ENCODE measurements at places on chromosomes 16 and 17.

DNA sequence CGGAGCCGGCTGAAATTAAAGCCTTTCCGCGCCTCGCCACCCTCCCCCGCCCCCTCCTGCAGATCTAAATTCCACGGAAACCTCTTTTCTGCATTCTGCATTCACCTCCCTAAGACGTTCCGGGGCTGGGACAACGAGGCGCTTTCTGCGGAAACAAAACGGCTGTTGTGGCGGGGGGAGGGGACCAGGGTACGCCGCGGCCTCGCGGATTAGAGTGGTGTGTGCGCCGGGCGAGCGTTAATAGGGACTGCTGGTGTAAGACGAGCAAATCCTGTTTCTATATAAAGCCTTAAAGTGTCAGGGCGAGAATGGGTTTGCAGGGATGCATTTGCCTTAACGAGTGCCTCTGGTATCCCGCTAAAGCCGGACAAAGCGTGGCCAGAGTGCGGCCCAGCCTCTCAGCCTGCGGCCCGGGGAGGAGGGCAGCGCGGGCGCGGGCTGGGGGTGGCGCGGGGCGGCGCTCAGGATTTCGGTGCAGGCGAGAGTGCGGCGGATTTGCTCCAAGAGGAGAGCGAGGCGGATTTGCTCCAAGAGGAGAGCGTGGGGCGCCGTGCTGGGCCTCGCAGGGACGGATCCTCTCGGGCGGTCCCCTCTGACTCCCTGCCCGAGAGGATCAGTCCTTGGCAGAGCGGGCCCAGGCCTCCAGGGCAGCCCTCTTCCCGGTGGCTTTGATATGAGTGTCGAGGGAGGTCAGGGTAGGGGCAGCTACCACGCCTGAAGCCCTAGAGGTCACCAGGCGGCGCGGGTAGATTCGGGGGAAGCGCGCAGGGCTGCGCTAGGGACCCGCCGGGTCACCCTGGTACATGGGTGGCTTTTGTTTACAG lies 5.1 kb downstream of the BAHCC1 start:
- peak overlapping the region; percentile 87 for H3K27ac ChIP-seq
- peak overlapping the region; percentile 65 for H3K4me3 ChIP-seq
- no peaks in the 10 kb centered on the region for H3K27me3 ChIP-seq
- H3K36me3 ChIP-seq: no peaks in the 10 kb centered on the region
- peaks cover 8% of the 10 kb centered on the region for H3K4me1 ChIP-seq

GRCh38 chr16:81390840-81391239 lies 53.8 kb upstream of the CMIP start:
- H3K36me3 ChIP-seq: no peaks in the 10 kb centered on the region
- H3K4me1 ChIP-seq: no peaks in the 10 kb centered on the region
- H3K4me3 ChIP-seq: no peak overlapping the region
- H3K27ac ChIP-seq: no peak overlapping the region
- H3K27me3 ChIP-seq: no peaks in the 10 kb centered on the region
- DNase-seq: no peak

GRCh38 chr17:13154930-13155329 lies 137.1 kb upstream of the ELAC2 start:
- no peaks in the 10 kb centered on the region for H3K36me3 ChIP-seq
- no peak overlapping the region for H3K27ac ChIP-seq
- H3K4me1 ChIP-seq: no peaks in the 10 kb centered on the region
- H3K4me3 ChIP-seq: no peak overlapping the region
- no peak for DNase-seq

DNA sequence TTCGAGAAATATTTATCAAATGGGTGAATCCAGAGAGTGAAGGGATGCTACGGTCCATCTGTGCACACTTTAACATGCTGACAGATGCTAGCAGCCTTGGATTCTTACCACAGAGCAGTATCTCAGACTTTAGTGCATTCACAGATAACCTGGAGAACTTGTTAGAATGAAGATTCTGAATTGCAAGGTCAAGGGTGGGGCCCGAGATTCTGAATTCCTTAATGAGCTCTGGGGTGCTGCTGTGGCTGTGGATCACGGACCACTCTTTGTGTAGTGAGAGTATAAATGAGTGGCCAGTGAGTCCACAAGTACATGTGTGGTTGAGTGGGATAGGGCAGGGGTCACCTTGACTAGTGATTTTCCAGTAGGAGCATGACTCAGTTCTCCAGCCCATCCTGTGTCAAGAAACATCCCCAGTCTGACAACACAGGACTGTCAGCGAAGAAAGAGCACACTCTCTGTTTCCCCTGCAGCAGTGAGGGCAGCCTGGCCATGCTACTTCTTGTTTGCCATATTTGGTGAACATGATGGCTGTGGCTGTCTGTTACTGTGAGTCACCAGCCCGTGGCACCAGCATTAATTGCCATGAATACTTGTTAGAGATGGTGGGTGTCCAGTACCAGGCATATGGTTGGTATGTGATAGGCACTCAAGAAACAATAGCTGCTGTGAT lies 13.0 kb upstream of the SALL1 start:
- H3K27ac ChIP-seq: no peak overlapping the region
- no peak for DNase-seq
- H3K4me1 ChIP-seq: no peaks in the 10 kb centered on the region
- no peak overlapping the region for H3K4me3 ChIP-seq

DNA sequence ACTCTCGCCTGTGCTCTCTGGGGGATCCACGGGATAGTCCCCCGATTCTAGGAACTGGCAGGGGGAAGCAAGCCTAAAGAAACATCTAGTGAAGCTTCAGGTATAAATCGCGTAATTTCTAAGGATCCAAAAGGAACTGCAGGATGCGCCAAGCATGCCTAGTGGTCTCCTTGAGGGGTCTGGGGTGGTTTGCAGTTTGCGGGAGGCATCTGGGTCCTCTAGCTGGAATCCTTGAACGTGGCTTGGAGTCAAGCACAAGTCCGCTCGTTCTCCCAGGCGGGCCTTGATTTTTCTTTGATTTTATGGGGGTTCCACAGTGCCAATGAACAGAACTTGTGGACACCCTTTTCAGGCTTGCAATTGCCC lies 1000.5 kb downstream of the KCNJ18 start:
- DNase-seq: peak; percentile 11
- no peaks in the 10 kb centered on the region for H3K36me3 ChIP-seq
- H3K27ac ChIP-seq: no peak overlapping the region
- H3K4me3 ChIP-seq: no peak overlapping the region
- H3K27me3 ChIP-seq: no peaks in the 10 kb centered on the region
- no peaks in the 10 kb centered on the region for H3K4me1 ChIP-seq

- no peaks in the 10 kb centered on the region for H3K27me3 ChIP-seq
- H3K27ac ChIP-seq: no peak overlapping the region
- DNase-seq: no peak
- no peaks in the 10 kb centered on the region for H3K36me3 ChIP-seq
- H3K4me1 ChIP-seq: peaks cover 4% of the 10 kb centered on the region
- peak overlapping the region; percentile 45 for H3K4me3 ChIP-seq
These were observed 2.6 kb downstream of the ADCY9 start for GRCh38 chr16:4113358-4114256.

DNA sequence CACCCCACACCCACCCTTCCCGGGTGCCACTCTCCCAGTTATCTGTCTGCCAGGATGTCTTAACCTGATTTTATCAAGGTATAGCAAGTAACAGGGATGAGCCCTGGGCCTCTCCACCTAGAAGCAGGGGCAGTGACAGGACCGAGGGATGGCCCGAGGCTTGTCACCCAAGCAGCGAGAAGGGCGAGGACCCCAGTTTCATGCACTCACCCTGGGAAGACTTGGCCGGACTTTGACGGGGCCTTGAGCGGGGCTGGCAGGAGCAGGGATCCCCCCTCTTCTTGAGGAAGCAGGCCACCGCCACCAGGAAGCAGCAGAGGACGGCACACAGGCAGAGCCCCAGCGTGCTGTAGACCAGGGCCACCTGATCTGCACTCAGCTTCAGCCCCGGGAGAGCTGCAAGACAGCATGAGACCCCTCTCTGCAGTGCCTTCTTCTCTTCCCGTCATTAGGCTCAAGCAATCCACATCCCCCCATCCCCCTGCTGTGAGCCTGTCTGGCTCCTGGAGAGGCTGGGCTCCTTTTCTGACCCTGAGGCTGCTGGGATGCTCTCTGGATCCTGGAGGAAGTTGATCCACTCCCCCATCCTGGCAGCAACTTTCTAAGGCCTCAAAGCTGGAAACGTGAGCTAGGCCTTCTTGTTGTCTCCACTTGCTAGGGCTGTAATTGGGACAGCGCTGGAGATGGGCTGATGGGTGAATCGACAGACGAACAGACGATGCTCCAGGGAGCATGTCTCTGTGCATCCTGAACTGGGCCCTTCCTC lies 31.6 kb downstream of the TNFRSF13B start:
- no peak for DNase-seq
- H3K36me3 ChIP-seq: no peaks in the 10 kb centered on the region
- no peak overlapping the region for H3K27ac ChIP-seq
- no peaks in the 10 kb centered on the region for H3K27me3 ChIP-seq
- H3K4me1 ChIP-seq: no peaks in the 10 kb centered on the region
- no peak overlapping the region for H3K4me3 ChIP-seq

DNA sequence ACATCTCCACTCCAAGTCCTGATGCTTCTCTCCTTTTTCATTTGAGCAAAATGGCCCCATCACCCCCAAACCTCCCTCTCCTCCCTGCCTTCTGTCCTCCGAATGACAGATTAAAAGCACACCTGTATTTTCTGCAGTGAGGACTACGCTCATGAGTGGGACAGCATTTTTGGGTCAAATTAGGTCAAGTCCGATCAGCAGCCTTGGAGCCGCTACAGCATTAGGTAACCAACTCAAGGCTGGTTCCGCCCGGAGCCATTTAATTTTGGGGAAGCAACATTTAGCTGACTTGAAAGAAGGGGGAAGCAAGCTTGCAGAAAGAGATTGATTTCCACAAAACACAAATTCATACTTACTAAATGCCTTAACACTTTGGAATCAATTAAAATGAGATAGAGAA lies 324.1 kb upstream of the CDH5 start:
- no peak overlapping the region for H3K27ac ChIP-seq
- H3K36me3 ChIP-seq: no peaks in the 10 kb centered on the region
- H3K4me3 ChIP-seq: no peak overlapping the region
- DNase-seq: no peak
- H3K27me3 ChIP-seq: no peaks in the 10 kb centered on the region

All from pancreas (tissue), 10 donors.